Stimulated activated CD4-positive, alpha-beta T cell treated with anti-CD3 and anti-CD28 coated beads, Interleukin-1b, Interleukin-23, amount 100 ng/mL, for 4 hours (primary cell): ENCODE measurements at places on chromosomes 3 and 15.

DNA sequence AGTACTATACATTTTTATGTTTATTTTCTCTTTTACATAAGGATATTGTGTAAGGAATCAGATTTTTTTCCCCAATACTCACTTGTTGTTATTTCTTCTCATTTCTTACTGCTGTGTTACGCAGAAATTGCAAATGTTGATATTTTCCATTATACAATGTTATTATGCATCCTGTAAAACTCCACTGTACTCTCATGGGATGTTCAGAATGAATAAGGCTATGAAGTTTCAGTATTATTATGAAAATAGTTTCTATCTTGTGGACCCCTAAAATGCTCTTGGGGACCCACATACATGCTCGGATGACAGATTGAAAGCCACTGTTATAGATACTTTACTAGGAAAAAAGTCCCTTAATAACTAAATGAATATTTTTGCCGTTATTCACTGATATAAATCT, 329.4 kb downstream of the EPHA3 start:
- no peak for DNase-seq

DNA sequence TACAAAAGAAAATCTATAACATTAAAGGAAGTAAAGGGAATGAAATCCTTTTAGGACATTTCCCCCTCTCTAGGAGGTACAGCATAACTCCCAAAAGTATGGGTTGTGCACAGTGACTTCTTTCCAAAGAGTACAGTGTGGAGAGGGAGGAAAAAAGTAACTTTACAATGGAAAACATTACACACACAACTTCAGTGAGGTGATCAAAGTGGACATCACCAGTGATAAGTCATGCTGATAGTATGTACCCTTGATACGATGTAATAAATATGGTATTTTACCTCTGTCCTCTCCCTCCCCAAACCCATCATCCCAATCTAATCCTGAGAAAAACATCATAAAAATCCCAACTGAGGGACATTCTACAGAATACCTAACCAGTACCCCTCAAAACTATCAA, 10.8 kb downstream of the PLD1 start:
- DNase-seq: no peak

DNA sequence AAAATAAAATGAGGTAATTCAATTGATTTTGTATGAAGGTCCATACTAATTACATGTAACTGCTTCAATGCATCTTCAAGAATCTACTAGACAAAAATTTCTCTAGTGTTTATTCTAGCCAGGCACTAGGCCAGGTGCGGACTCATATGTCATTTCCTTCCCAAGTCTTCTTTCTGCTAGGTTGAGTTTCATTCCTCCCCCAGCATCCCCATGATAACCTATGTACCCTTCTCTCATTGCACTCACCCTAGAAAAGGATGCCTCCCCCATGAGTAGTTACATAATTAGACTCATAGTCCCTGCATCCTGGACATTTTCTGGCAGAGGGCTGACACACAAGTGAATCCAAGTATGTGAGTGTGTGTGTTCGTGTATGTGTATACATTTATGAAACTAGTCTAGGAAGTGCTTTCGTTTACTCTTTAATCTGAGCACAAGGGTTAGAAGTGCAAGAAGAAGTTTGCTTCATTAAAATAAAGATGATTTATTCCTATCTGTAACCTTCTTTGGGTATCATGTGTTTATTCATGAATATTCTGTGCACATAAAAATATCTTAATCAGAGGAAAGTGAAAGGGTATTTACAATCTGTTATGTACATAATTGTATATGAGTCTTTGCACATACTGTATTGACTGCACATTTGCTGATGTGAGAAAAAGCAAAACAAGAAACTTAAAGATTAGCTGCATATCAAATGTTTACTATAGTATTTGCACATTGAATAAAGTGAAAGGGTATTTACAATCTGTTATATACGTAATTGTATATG, 585.6 kb upstream of the ZNF717 start:
- no peak for DNase-seq

DNA sequence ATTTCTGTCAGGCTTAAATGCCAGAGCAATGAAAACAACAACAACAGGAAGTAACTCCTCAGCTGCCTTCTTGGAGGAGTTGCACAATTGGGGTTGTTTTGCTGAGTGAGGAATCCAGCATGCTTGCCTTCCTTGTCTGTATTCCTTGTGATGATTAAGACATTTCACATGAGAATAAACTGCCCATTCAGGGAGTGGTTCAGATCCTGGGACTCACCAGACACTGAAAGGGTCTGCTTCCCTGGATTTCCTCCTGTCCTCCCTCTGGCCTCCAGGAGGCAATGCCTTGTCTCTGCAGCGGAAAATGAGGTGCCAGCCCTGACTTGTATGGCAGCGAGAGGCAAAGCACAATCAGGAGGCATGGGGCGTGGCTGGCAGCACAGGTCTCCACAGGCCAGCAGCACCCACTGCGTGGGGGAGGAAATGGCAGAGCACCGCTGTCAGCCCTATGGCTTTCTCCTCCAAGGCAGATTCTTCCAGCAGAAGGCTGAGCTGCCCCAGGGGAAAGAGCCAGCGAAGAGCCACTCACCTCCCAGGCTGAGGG, 41.5 kb downstream of the RBP2 start:
- DNase-seq: no peak

- no peak for DNase-seq
Observed at GRCh38 chr3:120028271-120029047, 65.8 kb downstream of the GSK3B start.

DNA sequence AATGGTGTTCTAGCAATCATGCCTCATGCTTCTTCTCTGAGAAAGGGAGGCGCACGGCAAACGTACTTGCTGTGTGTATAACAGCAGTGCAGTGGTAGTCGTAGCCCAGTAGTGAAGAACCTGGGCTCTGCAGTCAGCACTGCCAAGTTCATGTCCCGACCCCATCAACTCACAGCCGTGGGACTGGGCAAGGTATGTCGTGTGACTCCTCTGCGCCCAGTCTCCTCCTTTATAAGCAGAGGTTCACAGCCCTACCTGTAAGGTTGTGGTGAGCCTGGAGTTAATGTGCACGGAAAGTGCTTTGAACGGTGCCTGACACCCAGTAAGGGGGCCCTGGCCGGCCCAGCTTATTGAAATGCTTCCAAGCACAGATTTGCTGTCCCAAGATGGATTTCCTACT, 26.6 kb downstream of the EHD4 start:
- no peak for DNase-seq

DNA sequence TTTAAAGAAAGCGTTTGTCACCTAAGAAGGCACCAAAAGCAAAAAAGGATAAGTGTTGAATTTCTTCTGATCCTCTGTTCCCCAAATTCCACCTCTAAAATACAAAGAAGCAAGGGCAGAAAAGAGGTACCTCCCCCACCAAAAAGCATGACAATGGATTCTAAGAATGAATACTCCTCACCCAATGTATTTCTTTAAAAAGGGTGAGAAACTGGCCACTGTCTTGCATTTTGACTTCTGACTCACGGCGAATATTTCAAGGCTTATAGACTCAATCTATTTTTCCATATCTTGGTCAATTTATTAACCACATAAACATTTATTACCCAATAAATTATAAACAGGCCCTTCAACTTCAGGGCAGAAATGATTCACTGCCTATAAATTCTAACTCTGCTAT, 131.1 kb downstream of the NR1I2 start:
- DNase-seq: no peak

GRCh38 chr15:50009634-50010033, 109.4 kb downstream of the ATP8B4 start:
- no peak for DNase-seq

GRCh38 chr3:172142864-172143451, 103.6 kb downstream of the FNDC3B start:
- no peak for DNase-seq

DNA sequence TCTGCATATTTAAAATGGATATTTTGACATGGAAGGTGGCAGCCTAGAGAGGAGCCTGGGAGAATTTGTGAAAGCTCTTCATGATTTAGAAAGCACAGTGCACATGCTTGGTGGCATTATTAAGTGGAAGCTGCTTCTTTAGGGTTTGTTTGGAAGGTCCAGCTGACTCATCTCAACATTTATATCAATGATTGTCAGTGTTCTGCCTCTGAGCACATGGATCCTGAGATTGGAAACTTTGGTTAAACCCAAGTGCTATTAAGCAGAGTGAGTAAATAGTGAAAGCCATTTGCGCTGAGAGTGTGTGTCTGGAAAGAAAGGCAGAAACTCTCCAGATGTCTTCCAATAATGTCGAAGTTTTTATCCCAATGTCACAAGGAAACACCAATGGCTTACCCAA, 7.4 kb downstream of the NOX5 start:
- DNase-seq: no peak

- no peak for DNase-seq
Observed at GRCh38 chr3:107861904-107862303, 228.9 kb downstream of the CD47 start.

GRCh38 chr3:183161552-183162336, 790 bp downstream of the LAMP3 start:
- no peak for DNase-seq

GRCh38 chr3:98013411-98014267, 21.5 kb downstream of the GABRR3 start:
- DNase-seq: no peak

GRCh38 chr15:38066612-38067011, 132.2 kb downstream of the TMCO5A start:
- DNase-seq: no peak

DNA sequence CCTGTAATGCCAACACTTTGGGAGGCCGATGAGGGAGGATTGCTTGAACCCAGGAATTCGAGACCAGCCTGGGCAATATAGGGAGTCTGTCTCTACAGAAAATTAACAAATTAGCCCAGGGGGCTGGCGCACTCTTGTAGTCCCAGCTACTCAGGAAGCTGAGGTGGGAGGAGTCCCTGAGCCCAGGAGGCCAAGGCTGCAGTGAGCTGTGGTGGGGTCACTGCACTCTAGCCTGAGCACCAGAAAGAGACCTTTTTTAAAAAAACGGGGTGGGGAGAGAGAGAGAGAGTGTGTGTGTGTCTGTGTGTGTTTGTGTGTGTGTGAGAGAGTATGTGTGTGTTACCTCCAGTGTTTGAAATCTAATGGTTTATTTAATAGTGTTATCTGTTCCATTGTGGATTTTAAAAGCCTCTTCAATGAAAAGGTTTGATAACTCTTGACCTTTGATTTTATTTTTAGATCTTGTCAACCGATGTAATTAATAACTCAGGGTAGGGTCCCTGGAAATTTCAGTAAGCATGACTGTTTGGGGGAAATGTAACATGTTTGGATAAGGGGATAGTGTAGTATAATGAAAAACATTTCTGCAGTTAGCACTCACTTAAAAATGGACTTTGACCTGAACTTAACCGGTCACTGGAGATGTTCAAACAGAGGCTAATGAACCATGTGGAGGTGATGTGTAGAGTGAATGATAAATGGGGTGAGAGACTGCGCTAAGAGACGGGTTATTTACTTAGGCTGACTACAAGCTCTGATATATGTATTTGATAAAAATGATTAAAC, 29.7 kb downstream of the LRCH3 start:
- DNase-seq: no peak

DNA sequence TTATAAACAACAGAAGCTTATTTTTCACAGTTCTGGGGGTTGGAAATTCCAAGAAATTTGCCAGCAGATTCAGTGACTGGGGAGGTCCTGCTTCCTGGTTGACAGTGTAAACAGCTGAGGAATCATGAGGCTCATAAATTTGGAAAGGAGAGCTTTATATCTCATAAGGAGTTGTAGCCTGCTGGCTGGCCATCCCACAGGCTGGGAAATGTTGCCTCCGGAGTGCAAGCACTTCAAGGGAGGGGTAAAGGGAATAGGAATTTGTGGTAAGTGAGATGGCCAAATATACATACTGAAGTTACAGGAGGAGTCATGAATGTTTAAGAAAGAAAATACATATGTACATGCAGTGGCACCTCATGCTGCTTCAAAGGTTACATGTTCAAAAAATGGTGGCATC, 217.2 kb upstream of the CBLB start:
- no peak for DNase-seq

DNA sequence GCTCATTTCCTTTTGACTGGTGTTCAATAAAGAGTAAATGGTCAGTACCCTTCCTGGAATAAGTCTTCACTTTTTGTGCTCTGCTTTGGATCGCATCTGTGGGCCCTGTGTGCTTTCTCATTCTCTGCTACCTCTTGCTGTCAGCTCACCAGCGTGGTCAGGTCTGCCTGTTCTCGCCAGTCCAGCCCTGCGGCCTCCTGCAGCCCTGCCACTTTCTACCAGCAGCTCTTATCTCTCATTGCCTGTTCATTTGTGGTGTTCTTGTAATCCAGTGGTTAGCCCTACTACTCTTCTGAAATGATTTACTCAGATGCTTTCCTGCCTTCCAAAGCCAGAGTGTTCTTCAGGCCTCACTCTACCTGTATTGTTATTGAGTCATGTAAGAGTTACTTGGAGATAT, 54.8 kb downstream of the CHCHD6 start:
- no peak for DNase-seq

DNA sequence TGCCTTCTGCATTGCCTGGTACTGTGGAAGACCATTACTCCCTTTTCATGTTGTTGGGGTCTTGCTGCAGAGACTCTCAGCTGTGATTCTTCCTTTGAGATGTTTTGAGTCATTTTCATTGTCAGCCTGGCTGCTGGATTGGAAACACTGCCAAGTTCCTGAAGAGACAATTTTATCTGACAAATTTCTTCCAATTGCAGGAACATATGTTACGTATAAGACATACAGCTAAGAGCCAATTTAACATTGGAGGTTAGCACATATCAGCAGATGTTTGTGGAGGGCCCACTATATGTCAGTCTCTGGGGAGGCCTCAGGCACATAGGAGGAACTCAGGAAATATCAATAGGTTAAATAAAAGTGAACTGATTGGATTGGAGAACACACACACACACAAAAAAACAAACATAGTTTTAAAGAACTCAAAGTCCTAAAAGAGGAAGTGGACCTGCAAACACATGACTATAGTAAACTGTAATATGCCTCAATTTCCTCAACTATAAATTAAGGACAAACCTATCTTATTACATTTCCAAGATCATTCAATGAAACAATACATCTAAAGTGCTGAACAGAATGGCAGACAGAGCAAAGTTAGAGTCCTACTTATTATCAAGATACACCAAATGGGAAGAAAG, 172.3 kb downstream of the MYRIP start:
- no peak for DNase-seq

DNA sequence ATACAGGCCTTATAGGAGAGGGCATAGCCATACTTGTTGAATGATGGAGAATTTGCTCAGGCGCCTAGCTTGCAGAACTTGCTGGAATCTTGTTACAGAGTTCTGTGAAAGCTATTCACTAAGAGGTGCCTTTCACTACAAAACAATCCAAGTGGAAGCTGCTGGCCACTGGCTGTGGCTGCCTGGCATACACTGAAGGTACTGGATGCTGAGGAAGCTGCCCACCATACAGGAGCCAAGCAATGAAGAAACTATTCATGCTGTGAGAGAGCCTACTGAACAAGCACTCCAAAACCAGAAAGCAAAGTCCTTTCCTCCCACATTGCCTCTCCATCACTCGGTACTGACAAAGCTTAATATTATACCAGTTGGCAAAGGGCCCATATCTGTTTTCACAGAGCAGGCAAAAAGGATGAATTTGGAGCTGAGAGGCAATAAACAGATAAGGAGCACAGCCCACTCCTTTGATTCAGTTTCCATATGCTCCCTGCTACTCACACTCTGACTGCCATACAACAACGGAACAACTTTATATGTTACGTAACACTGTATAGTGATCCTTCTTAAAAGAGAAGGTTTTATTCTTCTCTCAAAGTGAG, 192.6 kb upstream of the ALCAM start:
- DNase-seq: no peak
